Activated CD8-positive, alpha-beta memory T cell treated with anti-CD3 and anti-CD28 coated beads for 4 hours (primary cell): ENCODE measurements at places on chromosomes 7 and 10.

DNA sequence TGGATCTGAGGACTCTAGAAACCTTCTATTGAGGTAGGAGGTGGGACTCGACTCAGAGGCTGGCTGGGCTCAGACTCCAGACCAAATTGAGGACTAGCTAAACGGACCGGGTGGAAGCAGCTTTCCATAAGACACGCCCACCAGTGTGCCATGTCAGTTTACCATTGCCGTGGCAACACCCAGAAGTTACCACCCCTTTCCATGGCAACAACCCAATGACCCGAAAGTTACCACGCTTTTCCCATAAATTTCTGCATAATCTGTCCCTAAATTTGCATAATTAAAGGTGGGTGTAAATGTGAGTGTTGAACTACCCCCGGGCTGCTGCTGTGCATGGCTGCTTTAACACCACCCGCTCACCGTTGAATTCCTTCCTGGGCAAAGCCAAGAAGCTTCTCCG is 58.9 kb downstream of the MICALL2 start:
- no peak for DNase-seq

DNA sequence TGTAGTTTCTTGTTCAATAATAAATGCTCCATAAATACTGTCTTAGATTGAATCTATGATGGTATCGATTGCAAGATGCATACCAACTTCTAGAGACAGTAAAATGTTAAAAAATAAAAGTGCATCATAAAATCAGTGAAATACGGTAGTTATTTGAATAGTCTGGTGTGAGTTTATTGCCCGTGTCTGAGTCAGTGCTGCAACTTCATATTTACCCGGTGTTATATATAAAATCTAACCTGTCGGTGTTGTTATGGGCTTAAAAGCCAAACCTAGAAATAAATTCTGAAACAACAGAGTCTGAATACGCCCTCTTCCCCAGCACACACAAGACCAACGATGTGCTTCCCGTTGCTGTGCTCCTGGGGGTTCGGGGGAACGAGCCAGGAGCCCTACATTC is 16.3 kb downstream of the MACROH2A2 start:
- DNase-seq: no peak

DNA sequence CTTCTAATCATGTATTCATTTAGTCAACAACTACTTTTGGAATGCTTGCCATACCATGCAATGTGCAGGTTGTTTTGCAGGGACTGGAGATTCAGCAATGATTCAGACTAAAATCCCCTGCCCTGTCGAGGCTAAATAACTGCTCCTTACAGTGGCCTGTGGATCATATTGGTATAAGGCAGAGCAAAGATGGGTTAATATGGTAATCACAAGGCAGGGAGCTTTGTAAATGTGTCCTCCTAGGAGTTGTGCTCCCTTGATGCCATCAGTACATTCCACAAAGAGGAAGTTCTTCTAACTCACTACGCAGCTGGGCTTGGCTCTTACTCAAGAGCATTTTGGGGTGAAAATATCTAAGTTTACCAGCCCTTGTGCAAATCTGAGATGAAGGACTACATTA is 614 bp upstream of the IFIT2 start:
- DNase-seq: no peak

DNA sequence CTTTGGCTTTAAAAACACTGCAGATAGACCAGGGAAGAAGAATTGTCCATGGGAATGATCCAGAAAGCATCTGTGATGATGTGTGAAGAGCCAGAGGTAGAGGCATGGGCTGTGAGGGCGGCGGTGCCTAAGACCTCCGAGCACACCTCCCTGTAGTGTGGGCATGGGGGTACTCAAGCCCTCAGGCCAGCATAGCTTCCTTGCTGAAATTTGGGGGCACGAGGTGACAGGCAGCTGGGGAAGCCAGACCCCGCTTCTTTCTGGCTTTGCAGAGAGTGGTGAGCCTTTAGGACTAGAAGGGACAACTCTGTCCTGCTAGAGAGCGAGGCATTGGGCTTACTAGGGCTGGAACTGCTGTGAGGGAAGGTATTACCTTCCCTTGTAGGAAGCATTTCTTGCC is 187.7 kb upstream of the SH2B2 start:
- DNase-seq: no peak

DNA sequence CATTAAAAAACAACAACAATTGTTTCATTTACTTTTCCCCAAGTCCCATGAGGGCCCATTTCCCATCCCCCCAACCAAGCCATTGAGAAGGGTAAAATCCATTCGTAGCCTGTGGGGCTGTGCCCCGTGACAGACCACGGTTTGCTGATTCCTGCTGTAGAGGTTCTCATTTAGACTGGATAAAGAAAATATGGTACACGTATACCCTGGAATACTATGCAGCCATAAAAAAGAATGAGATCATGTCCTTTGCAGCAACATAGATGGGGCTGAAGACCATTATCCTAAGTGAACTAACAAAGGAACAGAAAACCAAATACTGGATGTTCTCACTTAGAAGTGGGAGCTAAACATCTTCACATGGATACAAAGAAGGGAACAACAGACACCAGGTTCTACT is 44.9 kb downstream of the ZNF783 start:
- DNase-seq: no peak

GRCh38 chr10:73914036-73914435 is 3.1 kb downstream of the PLAU start:
- DNase-seq: no peak

DNA sequence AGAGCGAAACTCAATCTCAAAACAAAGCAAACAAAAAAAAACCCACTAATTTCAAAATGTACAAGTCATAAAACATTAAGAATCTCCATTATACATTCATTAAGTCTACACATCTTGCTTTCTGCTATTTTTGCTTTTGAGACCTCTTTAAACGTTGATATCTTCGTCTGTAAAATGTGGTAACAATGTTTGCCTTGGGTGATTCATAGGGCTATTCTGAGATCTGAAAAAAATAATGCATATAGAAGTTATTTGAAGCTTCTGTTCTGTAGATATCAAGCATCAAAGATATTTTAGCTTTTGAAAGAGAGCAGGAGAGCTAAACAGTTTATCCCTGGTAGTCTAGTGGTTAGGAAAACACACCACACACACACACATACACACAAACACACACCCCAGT is 158.1 kb upstream of the PLXDC2 start:
- DNase-seq: no peak

GRCh38 chr7:155000795-155001194 is 2.1 kb downstream of the PAXIP1 start:
- no peak for DNase-seq
